ENCODE measurements at places on chromosomes 2 and 18.

DNA sequence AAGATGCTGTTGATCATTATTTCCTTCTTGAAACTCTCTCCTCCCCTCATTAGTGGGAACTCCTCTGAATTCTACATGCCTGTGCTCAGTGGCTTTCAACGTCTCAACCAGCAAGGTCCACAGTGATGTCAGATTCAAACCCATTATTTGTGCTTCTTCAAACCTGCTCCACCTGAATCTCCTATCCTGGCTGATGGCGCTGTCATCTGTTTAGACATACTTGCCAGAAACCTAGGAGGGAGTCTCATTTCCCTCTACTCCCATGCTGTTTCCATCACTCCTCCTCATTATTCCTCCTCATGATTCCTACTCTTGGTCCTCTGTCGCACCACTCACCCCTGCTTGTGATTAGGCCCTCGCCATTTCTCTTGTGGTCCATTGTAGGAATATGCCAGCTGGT is 2.9 kb upstream of the LPIN2 start:
- DNase-seq = no peak

DNA sequence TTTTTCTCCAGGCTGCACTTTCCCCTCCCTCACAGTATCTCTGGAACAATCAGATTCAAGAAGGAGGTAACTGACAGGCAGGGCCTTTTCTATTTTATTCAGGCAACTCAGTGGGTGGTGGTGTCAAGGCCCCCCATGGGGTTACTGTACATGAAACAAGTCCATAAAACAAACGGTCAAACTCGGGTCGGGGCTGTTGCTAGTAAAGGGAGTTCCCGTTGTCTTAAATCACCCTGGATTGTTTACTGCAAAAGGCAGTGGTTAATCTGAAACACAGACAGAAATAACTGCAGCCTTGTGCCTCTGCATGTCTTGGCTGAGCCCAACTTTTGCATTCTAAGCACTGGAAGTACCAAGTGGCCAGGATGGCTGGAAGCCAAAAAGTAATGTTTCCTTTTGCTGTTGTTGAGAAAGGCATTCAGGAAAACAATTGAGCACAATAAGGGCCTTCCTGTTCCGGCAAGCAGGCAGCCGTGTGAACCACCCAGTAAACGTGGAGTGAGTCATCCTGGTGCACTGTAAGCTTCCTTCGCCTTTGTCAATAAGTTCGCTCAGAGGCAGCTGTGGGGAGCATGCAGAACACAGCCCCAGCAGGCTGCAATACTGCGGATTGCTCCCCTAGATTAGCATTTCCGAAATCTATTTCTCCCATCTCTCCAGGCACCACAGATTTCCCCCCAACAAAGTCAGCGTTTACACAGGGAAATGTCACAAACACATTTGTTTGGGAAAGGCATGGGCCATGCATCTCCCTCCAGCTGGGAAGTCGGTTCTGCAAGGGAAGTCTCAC is 149.6 kb downstream of the IRS1 start:
- peak; percentile 92 for DNase-seq

DNA sequence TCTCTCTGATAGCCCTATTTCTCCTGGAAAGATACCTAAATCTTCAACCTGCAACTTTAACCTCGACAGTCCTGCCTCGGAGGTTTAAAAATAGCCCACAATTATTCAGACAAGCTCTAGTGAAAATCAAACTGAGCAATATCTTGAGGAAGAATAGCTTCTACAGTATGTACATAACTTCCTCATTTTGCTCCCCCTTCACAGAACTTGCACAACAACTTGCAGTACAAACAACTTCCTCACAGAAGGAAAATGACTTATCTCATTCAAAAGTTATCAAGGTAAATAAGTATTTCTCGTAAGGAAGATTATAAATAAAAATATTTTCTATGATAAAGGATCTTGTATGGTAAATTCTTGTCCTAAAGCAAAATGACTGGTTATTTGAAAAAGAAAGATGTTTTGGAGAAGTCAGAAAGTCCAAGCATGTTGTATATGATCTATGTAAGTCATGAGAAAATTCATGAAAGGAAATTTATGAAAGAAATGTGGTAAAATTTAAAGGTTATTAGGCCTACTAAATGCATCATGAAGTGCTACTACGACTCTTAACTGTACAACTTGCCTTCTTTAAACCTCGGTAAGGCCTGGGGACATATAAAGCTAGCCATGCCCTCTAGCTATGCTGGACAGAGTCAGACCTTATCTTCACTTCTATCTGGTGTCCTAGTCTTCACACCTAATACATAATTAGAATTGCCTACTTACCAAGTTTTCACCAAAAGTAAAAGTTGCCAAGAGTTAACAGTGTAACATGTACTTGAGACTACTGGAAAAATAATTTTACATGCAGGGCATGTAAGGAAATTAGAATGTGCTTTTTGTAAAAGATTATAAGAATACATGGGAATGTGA is 394.5 kb downstream of the DLGAP1 start:
- no peak for DNase-seq

- DNase-seq = no peak
Observed at GRCh38 chr2:200425026-200425821, 84.6 kb downstream of the KCTD18 start.

GRCh38 chr18:4260107-4260506 is 195.0 kb downstream of the DLGAP1 start:
- no peak for DNase-seq

- no peak for DNase-seq
Observed at GRCh38 chr2:59232394-59233165, 991.5 kb upstream of the FANCL start.

DNA sequence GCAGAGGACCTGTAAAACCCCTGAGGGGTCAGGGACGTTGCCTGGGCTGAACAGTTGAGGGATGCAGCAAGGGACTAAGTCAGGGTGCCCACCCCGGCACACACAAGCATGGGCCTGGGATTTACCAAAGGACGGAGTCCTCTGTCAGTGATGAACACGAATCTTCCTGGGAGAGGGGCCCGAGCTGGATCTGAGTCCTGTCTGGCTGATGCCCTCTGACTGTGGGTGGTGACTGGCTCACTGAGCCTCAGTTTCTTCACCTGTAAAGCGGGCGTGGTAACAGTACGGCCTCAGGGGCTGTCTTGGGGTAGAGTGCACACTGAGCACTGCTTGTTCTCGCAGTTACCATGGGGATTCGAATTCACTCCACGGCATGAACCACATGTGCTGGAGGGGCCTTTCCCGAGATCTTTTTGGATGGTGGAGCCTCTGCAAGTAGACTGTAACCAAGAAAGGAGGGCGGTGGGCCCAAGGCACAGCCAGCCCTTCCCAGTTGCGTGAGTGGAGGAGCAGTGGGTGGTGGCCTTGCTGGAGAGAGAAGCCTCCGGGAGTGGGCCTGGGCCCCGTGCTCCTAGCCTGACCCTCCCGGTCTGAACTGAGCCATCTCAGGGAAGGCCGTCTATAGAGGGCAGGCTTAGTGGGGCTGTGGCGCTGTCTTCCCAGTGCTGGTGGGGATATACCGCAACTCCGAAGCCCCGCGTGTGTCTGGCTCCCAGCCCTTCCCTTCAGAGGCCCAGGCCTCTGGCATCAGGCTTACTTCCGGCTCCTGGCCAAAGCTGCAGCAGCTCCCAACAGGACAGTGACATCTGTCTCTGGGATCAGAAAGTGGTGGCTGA is 130.8 kb upstream of the HS6ST1 start:
- no peak for DNase-seq

GRCh38 chr2:212961255-212961654 is 190.2 kb downstream of the IKZF2 start:
- no peak for DNase-seq

- DNase-seq = no peak
Observed at GRCh38 chr2:183532514-183532913, 408.3 kb downstream of the NUP35 start.

DNA sequence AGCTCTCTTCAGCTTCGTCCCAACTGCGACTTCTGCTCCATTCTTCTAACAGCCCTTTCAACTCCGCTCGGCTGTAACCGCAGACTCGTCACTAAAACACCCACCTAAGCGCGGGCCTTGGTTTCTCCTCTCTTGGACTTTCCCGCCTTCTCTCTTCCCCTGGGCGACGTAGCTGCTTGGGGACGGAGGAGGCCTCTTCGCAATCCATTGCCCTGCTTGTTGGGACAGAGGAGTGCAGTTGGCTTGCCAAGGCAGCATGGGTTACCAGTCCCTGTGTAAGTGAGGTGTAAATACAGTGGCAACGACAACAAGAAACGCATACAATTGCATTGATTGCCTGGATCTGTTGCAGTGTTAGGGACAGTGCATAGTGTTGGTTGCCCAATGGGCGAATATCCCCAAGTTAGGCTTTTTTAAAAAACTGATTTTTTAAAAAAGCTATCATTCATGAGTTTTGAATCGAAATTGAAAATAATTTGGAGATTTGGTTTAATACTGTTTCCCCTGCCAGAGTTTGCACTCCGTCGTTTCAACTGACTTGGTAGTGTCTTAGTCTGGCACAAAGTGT is 484 bp upstream of the DARS1 start:
- no peak for DNase-seq

GRCh38 chr2:230234122-230234722 is 8.7 kb downstream of the SP140 start:
- DNase-seq = no peak

DNA sequence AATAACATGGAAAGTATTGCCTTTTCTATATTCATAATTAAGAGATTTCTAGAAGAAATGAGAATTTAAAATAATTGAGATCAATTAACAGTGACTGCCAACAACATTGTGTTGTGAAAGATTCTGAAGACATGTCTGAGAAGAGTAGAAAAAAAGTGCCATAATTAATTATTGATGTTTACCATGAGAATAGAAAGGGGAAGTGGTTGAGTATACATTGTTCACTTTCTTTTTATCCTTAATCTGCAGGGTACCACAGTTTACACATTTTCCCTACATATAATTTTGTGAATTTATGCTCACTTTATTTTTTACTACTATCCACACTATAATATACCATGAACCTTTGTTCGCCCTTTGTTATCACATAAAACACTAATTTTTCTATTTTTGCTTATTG is 47.1 kb upstream of the UBE2E3 start:
- DNase-seq = no peak

DNA sequence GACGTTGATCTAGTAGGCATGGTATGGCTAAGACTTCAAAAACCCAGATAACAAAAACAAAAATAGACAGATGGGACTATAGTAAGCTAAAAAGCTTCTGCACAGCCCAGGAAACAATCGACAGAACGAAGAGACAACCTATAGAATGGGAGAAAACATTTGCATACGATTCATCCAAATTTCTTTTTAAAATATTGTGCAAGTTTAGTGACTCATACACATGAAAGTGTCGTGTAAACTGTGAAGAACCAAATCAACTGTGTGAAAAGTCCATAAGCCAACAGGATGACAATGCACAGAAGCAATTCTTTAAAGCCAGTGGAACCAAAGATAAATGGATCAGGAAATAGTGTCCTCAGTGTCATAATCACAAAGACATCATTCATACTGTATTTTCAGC is 671.1 kb downstream of the RNF144A start:
- DNase-seq = no peak

GRCh38 chr2:186709529-186710450 is 15.9 kb downstream of the FAM171B start:
- no peak for DNase-seq

DNA sequence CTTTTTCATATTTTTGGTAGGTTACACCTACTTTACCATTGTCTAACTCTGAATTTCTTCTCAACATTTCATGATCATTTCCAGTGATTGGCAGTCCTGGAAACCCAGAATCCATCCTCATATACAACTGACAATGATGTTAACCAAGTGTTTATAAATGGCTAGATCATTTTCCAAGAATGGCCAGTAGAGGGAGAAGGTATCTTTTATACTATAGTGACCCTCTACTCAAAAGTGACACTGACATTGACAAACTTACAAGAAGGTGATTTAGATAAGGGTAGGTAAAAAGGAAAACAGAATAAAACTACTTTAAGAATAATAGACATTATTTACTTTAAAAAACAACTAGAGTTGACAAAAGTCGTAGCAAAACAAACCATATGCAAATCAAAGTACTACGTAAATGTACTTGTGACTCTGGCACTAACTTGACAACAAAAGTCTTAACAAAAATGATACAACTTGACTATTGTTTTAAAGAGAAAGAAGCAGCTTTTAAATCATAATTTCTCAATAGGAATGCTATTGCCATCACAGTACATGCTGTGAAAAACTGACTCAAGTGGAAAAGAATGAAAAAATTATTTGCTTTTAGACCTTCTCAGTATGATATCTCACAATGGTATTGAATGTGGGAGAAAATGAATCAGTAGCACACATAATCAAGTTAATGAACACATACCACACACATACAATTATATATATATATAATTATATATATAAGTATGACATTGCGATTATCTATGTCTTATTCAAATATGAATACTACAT is 76.6 kb upstream of the GRB14 start:
- no peak for DNase-seq

DNA sequence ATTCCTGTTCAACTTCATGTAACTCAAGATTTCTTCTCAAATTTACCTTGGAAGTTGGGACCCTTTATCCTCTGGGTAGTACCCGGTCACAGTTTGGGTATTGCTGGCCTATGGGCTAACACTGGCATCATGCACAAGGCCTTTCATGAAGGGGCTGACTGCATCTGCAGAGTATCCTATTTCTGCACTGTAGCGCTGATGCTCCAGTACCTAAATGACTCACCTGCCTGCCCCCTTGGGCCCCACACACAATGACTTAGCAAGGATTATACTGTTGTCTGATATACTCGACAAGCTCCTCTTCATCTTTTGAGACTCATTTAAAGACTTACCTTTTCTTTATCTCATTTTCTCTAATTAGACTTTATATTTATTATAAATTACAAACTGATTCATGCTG is 39.9 kb downstream of the DNAH6 start:
- no peak for DNase-seq

Measured in AG09319 (cell line).